Cortex of kidney (tissue), 1 donor: ENCODE measurements at places on chromosomes 12 and 14.

GRCh38 chr14:90475298-90475697 is 78.5 kb downstream of the CALM1 start:
- no peak for DNase-seq

DNA sequence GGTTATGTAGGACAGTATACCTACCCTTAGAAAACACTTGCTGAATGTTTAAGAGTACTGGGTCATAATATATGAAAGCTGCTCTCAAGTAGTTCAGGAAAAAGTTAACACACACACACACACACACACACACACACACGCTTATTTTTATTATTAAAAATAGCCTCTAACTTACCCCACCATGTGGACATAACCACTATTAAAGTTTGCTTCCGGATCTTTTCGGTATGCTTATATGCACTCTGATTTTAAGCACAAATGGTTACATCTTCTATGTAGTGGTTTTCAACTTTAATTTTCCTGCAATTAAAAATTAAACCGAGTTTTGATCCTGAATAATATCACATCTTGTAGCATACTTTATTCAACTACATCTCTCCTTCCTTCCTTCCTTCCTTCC is 84.9 kb upstream of the TRAF3 start:
- DNase-seq: no peak

DNA sequence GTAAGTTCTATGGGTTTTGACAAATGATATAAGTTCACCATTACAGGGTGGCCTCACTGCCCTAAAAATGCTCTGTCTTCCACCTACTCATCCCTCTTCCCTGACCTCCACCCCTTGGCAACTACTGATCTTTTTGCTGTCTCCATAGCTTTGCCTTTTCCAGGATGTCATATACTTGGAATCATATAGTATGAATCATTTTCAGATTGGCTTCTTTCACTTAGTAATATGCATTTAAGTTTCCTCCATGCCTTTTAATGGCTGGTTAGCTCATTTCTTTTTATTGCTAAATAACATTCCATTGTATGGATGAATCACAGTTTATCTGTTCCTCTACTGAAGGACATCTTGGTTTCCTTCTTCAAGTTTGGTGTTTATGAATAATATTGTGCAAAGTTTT is 14.0 kb upstream of the PEX5 start:
- DNase-seq: no peak

- DNase-seq: no peak
Measured at GRCh38 chr12:5473076-5473782, 41.3 kb downstream of the NTF3 start.

- DNase-seq: no peak
Measured at GRCh38 chr14:97413966-97414717, 617.0 kb downstream of the VRK1 start.

DNA sequence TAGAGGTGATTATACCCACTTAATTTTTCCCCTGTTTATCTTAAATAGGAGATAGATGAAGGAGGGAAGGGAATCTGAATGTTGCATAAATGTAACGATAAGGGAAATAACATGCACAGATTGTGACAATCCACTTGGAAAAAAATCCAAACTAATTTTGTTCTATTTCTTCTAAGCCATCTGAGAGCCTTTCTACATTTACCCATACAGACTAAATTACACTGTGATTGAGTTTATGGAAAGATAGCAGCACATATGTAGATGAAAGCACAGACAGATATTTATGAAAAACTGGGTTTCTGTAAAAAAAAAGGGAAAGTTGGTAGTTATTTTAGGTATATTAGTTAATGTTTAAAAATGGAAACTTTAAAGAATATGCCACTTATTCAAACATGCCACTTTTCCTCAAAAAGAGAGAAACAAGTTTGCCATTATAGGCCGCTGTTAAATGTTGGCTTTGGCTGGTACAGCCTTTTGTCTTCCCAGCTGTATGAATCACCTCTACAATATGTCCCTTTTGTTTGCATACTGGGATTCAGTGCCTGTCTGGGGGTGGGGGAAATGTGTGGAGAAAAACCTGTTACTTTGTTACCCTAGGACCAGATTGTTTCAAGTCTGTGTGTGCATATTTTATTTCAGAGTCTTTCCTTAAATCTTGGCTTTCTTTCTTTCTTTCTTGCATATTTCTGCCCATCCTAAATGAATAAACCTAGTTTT is 470.2 kb upstream of the LMO3 start:
- no peak for DNase-seq

DNA sequence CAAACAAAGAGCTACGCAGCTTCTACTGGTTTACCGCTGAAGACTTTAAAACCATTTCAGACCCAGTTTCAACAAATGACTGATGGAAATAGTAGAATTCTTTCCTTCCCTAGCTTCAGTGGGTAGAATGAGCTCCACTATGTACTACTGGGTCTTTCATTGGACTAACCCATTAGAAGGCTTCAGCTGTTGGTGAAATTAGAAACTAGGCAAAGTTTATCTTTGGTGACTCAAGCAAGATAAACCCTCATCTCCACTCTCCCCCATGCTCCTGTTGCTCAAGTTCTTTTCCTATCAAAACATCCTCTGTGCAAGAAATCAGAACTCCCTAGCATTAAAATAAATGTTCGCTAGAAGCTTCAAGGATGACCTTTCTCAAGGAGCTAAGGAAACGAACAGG is 159.2 kb downstream of the PAWR start:
- no peak for DNase-seq

DNA sequence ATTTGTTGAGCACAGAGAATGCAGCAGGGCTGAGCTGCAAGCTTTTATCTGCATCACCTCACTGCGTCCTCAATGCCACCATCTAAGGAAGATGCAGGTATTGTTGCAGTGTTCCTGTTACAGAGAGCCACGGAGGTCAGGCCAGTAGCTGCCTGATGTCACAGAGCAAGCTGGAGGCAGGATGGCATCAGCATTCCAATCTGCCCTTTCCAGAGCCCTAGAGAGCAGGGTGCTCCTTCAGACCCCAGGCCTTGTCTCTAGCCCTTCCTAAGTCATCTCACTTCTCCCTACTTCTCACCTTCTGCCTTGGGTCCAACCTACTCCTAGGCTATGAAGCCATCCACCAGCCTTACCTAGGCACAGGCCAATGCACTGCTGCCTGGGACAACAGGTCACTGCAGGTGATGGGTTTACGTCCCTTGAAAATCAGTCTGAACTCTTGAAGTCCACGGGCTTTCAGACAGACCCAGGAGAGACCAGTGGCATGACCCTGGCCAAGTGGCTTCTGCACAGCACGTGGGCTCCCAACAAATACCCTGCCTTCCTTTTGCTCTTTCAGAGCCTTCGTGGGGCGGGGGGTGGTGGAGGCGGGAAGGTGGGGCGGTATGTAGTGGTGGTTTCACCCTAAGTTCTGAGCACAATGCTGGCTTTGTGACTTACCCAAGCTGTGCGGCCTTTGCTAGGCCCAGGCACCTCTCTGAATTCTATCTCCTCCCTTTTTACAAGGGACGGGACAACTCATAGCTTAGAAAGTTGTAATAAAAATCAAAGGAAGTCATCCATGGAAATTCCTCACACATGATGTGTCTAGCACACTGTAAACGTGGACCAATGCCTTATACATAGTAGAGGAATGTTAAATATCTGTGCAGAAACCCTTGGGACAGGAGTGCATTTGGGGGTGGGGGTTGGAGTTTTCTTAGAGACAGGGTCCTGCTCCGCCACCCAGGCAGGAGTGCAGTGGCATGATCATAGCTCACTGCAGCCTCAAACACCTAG is 136.0 kb downstream of the KSR2 start:
- DNase-seq: no peak

DNA sequence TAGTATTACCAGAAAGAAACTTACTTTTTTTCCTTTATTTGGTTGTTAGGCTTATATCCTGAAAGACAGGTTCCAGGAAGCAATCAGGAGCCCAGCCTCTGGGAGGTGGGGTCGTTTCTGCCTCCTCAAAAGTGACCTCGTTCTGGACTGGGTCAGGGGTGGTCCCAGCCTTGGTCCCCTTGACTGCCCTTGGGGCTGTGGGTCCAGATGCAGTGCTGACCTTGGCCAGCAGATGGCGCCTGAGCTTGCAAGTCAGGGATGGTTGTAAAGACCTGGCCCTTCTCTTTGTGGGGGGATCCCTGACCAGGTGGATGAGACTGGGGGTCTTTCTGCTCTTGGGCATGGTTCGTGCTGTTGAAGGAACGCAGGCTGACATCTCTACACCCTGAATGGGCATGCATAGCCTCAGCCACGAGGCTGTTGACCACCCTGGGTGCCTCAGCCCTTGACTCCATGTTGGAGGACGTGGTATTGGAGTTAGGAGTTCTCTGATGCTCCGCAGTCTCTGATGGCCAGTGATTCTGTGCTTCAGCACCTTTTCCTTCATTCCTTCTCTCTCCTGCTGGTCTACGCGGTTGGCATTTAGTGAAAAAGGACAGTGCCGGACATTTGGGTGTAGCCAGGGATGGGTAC is 62.4 kb downstream of the ADCK1 start:
- no peak for DNase-seq

- no peak for DNase-seq
Measured at GRCh38 chr14:61549425-61549824, 145.9 kb upstream of the HIF1A start.

GRCh38 chr12:123512838-123513665 is 20.5 kb downstream of the RILPL1 start:
- DNase-seq: no peak

DNA sequence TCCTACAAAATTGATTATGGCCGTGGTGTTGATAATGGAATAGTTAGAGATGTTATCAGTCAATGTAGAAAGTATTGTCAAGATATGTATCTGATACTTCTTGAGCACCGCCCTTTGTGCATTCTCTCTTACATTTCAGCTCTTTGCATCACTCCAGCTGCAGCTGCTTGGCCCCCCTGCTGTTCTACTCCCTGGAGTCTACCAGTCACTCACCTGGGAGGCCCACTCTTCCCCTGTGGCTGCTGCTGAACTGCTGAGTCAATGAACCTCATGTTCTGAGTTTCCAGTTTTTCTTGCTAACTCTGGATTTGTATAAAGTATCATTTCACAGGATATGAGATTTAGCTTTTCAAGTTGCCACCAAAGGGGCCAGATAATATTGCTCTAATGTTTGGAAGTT is 312.8 kb upstream of the SLC16A7 start:
- DNase-seq: no peak

DNA sequence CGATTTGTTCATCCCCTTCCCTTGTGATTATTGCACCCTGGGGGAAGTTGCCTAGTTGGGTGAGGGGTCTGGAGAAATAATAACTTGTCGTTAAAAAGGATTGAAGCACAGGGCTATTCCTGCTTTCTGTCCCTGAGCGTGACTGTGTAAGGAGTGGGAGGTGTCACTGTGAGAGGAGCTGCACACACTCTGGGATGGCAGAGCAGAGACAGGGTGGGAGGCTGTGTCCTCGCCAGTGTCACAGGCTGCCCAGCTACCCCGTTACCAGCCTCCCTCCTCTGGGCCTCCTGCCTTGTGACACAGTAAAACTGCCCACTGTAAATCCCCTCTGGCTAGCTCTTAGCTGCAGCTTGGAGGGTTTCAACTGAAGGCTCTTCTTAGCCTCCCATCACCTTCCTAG is 460.6 kb downstream of the AACS start:
- no peak for DNase-seq

- DNase-seq: no peak
Measured at GRCh38 chr12:5485454-5485853, 53.5 kb downstream of the NTF3 start.

DNA sequence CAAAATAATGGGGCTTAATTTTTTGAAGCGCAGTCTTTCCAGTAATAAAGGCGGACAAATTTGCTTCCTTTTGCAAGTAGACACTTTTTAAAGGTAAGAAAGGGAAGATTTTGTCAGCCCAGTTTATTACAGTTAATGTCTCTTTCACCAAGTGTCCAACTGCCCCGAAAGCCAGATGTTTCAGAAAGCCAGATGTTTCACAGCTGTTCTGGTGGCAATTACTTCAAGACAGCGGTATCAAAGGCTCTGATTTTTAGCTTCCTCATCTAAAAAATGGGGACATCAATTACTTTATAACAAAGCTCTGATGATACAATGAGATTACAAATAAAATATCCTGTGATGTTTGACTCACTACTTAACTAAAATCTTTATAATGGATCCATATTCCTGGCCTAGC is 1.0 kb downstream of the WBP11 start:
- DNase-seq: no peak

DNA sequence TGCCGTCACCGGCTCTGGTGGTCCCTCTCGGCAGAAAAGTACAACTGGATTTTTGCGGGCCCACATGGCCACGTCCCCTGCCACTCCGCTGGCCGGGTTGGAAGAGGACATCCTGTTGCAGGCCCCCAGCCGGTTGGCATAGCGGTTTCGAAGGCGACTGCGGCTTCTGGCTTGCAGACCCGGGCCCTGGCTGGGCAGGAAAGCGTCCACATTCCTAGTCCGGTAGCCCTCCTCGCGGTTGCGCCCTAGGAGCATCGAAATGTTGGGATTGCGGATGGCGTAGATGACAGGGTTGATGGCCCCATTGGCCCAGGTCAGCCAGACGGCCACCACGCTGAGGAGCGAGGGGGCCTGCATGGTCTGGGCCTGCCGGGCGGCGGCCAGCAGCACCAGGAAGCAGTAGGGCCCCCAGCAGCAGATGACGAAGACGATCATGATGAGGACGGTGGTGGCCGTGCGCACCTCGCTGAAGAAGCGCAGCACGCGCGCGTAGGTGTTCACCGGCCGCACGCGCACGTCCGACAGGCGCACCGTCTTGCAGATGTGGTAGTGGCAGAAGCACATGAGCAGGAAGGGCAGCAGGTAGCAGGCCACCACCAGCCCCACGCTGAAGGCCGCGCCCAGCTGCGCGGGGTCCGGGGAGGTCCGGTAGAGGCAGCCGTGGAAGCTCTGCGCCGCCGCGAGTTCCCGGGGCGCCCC is 1.2 kb downstream of the GPR135 start:
- DNase-seq: no peak

DNA sequence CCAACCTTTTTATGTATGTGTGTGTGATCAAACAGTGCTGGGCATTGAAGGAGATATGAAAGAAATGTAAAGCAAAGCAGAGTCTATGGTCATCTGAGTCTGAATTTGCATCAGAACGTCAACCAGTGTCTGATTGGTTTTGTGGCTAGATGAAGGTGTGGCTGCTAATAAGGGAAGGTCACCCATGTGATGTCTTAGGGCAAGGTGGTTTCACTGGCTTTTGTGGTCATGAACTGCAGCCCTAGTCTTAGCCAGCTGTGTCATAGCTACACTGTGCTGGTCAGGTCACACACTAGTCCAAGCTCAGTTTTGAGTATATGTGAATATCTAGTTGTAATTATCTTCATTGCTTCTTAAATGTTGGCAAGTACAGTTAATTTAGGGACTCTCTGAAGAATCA is 105.8 kb downstream of the TGFB3 start:
- DNase-seq: no peak

- DNase-seq: no peak
Measured at GRCh38 chr12:64042911-64043310, 179.2 kb downstream of the KICS2 start.

- DNase-seq: no peak
Measured at GRCh38 chr14:30587141-30587540, 28.2 kb downstream of the G2E3 start.

GRCh38 chr12:3746758-3747157 is 6.2 kb downstream of the CRACR2A start:
- no peak for DNase-seq

- no peak for DNase-seq
Measured at GRCh38 chr12:41073633-41074472, 114.3 kb upstream of the PDZRN4 start.

- DNase-seq: no peak
Measured at GRCh38 chr12:38956337-38956736, 50.9 kb upstream of the CPNE8 start.
